ENCODE measurements at places on chromosomes 1 and 21.

GRCh38 chr1:18032172-18032859 is 75.3 kb upstream of the IGSF21 start:
- no peak for DNase-seq

DNA sequence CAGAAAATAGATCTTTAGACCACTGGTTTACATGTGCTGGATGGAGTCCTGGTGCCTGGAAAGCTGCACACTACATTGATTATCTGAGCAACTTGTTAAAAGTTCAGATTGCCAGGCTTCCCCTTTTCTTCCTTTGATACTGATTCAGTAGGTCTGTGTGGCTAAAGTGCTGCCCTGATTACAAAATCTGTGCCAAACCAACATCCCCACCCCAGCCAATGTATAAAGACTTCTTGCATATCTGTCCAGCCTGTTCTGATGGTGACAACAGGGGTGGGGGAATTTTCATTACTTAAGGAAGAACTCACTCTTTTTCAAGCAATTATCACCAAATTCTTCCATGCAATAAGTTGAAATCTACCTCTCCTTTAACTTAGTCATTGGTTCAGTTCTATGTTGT is 135.5 kb downstream of the TNFSF18 start:
- no peak for DNase-seq

DNA sequence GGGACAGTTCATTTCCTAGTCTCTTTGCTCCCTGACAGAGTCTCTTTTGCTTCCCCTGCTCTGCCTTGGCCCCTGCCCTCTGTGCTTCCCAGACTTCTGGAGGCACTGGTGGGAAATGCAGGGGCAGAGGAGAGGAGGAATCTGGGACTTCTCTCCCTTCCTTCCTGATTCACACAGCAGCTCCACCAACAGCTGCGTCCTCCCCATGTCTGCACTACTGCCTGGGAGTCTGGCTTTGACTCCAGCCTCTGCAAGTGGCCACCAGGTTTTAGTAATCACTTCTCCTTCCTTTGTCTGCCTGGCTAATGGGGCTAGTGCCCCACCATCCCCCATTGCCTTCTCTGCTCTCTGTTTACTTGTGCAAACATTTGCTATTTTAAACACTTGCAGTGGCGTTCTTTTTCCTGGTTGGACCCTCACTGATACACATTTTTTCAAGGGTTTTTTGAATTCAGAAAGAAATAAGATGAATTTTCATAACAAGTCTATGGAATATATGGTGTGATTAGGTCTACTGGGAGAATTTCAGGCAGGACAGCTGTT is 21.9 kb downstream of the FASLG start:
- peak; percentile 16 for DNase-seq

- DNase-seq = no peak
Measured at GRCh38 chr1:29875557-29876028, 639.3 kb downstream of the PTPRU start.

- no peak for DNase-seq
Measured at GRCh38 chr1:222818171-222818570, 3.3 kb downstream of the DISP1 start.

GRCh38 chr1:219239518-219239917 is 65.8 kb downstream of the LYPLAL1 start:
- no peak for DNase-seq

DNA sequence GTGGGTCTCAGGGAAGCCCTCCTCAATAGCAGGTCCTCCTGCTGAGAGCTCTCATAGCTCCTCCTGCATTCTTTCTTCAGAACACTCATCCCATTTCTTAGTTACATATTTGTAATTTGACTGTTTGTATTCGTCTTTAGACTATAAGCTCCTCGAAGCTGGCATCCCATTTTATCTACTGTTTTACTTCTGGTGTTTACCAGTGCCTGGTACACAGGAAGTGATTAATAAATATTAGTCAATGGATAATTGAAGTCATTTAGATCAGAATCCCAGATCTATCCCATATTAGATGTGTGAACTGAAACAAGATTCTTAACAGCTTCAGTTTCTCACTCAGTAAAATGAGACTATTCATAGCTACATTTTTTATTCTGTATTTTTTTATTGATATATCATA is 88.7 kb downstream of the PLPP3 start:
- no peak for DNase-seq

DNA sequence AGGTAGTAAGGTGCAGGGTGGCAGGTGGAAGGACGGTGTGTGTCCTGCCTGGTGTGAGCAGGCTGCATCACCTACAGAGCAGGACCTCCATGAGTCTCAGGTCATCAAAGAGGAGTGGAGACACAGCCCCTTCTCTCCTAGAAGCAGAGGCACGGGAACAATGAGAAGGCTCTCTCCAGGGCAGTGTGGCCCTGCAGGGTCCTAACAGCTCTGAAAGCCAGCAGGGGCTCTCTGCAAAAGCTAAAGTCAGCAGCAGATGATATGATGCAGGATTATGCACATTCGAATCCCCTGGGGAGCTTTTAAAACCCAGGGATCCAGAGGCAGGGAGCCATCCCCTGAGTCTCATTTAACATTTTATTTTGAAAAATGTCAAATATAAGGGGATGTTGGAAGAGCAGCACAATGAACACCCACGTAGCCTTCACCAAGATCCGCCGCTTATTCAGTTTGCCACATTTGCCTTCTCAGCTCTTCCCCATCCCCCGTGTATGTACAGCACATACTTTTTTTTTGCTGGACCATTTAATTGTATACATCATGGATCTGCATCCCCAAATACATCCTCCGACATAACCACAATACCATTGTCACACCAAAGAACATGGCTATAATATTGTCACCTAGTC is 88.1 kb downstream of the CNIH3 start:
- DNase-seq = no peak

GRCh38 chr21:20703112-20703767 is 295.0 kb upstream of the NCAM2 start:
- no peak for DNase-seq

- no peak for DNase-seq
Measured at GRCh38 chr1:221701570-221702186, 40.2 kb downstream of the DUSP10 start.

DNA sequence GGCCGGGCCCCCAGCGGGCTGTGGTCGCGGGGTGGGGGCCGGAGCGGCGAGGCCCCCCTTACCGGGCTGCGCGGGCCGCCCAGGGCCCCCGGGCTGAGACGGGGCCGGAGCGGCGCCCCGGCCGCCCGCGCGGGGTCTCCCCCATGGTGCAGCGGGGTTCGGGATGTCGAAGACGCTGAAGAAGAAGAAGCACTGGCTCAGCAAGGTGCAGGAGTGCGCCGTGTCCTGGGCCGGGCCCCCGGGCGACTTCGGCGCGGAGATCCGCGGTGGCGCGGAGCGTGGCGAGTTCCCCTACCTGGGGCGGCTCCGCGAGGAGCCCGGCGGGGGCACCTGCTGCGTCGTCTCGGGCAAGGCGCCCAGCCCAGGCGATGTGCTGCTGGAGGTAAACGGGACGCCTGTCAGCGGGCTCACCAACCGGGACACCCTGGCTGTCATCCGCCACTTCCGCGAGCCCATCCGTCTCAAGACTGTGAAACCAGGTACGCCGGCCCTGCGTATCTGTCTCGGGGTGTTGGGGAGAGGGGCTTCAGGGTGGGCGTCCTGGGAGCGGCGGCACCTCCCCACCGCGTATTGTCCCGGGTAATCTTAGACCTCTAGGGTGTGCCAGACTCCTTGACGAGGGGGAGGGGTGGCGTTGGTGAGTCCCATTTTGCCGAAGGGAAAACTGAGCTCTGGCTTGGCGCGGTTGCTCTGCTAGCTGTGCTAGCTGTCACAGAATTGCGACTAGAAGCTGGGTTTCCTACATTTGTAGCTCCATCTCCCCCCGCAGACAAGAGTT is 745 bp downstream of the MAGI3 start:
- DNase-seq = no peak

DNA sequence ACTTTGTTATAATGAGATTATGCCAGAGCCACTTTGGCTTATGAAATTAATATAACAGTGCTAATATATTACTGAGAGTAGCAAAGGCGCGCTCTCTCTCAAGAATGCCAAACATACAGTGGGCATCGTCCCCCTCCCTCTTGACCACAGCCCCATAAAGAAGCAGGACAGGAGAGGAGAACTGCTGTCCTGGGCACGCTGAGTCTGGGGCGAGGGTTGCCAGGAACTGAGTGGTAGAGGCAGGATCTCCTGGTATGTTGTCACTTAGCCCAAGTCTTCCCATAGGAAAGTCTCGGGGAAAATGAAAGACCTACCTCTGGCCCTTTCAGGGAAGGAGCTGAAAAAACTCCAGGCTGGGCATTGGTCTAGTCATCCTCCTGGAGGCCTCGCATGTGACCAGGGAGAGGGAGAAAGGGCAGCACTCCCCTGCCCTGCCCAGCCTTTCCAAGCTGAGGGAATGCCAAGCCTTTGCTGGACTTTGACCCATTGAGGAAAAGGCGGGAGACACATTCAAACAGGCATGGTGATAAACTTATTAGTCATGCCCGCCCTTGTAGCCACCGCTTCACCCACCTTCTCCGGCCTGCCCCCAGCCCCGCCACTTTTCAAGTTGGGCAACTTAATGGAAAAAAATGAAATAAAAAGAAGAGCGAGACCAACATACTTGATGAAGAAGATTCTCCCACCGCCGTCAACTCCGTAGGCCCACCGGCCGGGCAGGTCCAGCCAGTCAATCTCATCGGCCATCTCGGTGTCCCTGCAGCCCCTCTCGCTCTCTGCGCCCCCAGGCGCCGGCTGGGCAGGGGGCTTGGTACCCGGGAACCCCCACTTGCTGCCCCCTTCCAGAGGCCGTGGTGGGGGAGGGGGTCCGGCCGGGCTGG is 17.4 kb upstream of the PLEKHA6 start:
- DNase-seq = no peak

GRCh38 chr1:204714861-204715511 is 29.4 kb upstream of the LRRN2 start:
- DNase-seq = no peak

DNA sequence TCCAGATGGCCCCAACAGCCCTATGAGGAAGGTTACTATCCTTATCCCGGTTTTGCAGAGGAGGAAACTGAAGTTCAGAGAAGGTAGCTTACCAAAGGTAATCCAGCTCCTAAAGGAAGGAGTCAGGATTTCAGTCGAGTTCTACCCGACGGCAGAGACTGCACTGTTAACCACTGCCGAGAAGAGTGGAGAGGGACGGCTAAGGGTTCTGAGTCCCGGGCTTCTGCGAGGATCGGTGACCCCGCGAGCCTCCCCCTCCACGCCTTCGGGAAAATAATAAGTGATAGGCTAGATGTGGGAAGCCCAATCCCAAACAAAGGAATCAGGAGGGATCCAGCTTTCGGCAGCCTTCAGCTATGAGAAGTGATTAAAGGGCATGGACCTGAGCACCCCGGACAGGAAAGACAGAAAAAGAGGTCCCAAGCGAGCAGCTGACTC is 587 bp downstream of the TMEM53 start:
- no peak for DNase-seq

- DNase-seq = no peak
Measured at GRCh38 chr1:207025146-207025880, 7.2 kb downstream of the C1orf116 start.

- no peak for DNase-seq
Measured at GRCh38 chr1:221620437-221621384, 121.2 kb downstream of the DUSP10 start.

DNA sequence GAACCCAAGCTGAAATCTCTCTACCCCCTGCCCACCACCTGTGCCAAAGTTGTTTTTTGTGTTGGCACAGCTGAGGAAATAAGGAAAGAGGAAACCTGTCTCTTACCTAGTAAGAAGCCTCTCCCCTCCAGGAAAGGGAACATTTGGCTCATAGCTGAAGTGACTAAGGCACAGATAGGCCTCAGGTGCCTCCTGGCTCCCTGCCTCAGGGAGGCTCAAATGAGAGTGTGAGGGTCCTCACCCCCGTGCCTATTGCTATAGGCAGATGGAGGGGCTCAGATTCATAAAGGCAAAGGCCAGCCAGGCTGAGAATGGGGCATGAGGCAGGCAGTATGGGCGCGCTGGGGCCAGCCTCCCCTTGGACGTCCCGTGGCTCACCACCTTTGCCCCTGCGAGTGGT is 7.4 kb downstream of the SLC30A2 start:
- no peak for DNase-seq

- DNase-seq = no peak
Measured at GRCh38 chr1:210291081-210291764, 37.5 kb upstream of the HHAT start.

- DNase-seq = no peak
Measured at GRCh38 chr1:150061632-150062101, 5.9 kb upstream of the VPS45 start.

DNA sequence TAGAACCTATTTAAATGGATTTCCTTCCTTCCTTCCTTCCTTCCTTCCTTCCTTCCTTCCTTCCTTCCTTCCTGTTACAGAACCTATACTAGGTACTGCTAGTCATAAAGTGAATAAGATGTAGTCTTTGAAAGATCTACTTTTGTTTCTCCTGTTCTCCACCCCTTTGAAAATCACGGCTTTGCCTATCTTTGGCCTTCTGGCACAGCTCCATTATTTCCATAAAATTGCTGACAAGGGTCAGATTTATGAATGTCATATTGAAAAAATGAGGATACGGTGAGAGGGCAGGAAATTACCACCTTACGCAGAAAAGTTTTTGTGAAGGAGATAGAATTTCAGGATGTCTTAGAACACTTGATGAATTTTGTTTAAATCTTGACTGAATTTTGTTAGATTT is 18.1 kb upstream of the HMCN1 start:
- no peak for DNase-seq

- no peak for DNase-seq
Measured at GRCh38 chr1:175095978-175096607, 28.5 kb downstream of the TNN start.

DNA sequence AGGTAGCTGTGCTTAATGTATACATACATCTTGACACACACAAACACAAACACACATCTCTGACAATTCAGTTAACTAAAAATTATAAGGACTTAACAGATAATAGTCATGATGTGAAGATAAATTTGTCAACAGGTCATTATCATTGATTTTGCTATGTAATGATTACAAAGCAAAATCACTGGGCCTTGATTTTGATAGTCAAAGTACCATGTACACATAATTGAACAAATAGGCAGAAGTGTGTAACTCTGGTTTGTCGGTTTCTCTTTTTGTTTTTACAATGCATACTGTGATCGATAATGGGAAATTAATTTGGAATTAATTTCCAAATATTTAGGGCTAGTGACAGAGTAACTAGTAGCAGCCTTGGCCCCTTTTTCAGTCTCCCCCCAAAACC is 30.8 kb downstream of the PTBP2 start:
- DNase-seq = no peak

DNA sequence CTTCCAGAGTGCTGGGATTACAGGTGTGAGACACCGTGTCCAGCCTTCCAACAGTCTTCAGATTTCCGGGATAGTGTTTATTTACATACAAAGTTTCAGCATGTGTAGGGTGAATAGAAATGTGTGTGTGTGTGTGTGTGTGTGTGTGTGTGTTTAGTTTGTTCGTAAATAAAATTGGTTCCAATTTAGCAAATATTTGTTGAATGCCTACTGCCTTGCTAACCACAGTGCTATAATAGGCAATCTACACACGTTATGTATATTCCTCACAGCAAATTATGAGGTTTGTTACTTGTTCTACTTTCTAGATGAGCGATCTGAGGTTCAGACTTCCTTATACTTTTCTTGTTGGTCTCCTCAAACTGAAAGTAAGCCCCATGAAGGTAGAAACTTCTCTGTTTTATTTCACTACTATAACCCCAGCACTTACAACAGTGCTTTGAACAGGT is 32.8 kb upstream of the EPS15 start:
- DNase-seq = no peak

- no peak for DNase-seq
Measured at GRCh38 chr1:32470991-32471694, 6.3 kb downstream of the ZBTB8B start.

- DNase-seq = no peak
Measured at GRCh38 chr1:237239248-237239647, 197.3 kb downstream of the RYR2 start.

All from NCI-H510A (cell line).